Activated CD4-positive, alpha-beta memory T cell treated with anti-CD3 and anti-CD28 coated beads for 36 hours (primary cell): ENCODE measurements at places on chromosomes 3 and 15.

DNA sequence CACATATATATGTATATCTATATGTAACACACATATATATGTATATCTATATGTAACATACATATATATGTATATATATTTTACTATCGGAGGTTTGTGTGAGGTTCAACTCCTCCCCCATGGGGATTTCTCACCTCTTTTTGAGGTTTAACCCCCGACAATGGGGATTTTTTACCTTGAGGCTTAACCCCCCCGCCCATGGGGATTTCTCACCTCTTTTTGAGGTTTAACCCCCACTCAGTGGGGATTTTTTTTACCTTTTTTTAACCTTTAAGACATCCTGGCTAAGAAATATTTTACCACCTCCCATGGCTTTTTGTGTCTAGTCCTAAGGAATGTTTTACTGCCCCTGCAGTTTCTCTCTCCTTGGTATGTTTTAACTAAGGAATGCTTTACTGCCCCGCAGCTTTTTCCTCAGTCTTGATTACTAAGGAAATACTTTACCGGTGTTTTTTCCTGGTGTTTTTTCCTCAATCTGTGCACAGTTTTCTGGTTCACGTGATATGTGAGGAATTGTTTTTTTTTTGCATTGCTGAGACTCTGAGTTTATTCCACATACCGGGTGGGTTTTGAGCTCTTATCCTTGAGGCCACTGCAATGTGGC lies 185.2 kb downstream of the KLF13 start:
- peak; percentile 64 for DNase-seq

GRCh38 chr3:43326891-43327581 lies 40.7 kb downstream of the SNRK start:
- DNase-seq = no peak

- DNase-seq = peak; percentile 59
These were observed 4.1 kb upstream of the GCSAM start for GRCh38 chr3:112136959-112137693.

DNA sequence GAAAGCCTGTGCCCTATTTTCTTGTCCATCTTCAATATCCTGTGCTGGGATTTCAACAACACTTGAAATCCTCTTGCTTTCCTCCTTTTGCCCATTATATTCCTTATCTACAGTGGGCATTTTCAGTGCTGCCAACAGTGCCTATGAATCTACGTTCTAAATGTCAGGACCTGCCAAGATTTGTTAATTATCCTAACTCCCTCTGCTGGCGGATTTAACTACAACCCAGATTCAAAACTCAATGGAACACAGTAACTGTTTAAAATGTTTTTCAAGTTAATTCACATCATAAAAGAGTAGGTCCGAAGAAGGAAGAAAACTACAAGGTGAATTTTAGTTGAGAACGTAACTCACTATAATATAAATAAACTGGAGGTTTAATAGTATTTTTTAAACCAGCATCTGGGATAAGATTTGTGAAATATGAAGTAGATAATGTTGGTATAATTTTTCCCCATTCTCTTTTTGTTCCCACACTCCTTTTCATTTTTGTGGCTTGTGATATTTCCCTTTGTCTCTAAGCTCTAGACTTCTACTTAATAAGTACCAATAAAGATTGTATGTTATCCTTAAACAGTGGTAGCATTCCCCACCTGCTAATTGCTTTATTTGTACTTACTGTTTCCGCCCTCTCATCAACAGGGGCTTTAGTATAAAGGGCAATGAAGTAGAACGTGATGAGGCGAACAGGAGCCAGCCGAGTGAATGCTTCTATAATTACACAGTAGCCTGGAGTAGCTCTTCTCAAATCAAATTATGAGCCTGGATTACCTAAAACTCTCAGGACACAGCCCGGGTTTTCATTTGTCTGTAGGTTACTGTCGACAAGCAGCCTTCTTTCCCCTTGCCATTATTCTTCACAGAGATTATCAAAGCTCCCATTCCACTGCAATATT lies 302.5 kb upstream of the ATP11B start:
- DNase-seq = no peak

DNA sequence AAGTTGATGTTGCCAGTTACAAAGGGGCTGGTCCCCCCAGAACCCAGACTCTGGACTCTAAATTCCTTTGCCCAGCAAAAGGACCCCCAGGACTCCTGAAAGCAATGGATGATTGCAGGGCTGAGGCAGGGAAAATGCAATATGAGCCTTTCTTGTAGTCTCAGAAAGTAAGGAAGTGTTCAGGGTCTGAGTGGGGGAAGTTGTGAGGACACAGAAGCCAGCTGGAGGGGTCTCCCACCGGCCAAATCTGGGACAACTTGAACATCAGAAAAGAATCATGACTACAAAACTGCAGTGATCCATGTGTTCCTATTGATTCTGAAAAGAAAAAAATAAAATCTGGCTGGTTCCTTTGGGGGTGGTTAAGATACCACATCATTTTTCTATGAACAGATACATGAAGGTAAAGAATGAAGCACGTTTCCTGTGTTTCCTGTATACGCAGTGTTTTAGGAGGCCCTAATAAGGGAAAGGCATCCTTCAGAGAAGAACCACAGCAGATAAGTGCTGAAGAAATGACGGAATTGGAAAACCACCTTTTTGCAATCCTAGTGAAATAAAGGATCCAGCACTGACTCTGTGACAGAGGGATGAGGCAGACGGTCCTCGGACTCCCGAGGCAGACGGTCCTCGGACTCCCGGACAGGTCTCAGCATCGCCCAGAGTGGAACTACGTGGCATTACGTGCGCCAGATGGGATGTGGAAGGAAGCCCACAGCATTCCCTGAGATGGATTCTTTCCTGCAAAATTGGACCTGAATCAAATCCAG lies 22.2 kb upstream of the GRIP2 start:
- DNase-seq = no peak

GRCh38 chr3:129068291-129068886 lies 7.8 kb downstream of the GP9 start:
- DNase-seq = peak; percentile 30

DNA sequence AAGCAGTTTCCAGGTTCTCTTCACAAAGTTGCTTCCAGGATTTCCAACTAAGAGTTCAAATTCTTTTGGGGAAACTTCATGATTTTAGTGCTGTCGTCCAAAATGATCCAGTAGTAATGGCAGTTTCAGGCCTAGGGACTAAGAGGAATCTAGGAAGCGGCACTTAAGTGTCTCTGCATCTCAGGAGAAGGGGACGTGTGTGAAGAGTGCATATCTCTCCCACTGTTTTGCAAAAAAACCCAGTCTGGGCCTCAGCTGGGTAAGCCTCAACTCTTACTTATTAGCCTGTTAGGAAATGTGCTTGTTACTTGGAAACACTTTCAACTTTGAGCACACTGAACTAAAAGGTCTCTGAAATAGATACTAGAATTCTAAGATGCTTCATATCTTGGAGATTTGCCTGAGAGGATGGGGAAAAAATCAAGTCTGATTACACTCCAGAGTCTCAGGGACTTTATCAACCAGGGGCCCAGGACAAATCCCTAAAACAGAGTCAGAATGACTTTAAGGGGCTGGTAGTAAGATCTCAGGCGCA lies 81.8 kb downstream of the WDR76 start:
- no peak for DNase-seq
